ENCODE measurements at places on chromosomes 4 and X.

DNA sequence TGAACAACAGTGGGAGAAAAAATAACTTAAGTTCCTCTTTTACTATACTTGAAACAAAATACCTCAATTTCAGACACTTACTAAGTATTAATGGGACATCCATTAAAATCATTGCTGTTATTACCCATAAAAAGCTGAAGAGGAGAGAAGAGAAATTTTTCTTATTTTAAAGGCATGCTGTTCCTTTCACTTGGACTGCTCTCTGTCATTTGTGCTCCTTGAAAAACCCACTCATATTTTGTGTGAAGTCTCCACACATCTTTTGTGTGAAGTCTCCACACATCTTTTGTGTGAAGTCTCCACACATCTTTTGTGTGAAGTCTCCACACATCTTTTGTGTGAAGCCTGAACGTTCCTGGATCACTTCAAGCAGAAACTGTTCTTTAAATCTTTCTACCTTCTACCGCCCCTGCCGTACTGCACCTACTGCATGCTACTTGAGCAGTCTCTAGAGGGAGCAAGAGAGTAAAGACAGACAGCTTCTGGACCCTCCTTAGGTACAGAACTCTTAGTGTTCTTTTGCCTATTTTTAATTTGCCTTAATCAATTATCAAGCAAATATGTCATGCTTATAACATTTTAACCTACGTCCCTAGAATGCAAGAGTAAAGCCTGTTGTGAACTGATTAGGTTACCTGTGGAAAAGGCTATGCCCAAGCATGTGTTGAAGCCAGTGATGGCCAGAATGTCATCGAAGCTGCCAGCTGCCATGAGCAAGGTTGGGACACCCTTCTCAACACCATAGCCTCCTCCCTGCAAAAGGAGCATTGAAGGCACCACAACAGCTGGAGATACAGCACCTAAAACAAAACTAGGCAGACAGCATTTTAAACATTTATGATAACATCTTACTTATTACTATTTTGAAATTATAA is 27.1 kb upstream of the SLC9B1 start:
- DNase-seq: peak; percentile 50

- no peak for DNase-seq
Measured at GRCh38 chrX:2888309-2888708, 40.8 kb downstream of the ARSD start.

DNA sequence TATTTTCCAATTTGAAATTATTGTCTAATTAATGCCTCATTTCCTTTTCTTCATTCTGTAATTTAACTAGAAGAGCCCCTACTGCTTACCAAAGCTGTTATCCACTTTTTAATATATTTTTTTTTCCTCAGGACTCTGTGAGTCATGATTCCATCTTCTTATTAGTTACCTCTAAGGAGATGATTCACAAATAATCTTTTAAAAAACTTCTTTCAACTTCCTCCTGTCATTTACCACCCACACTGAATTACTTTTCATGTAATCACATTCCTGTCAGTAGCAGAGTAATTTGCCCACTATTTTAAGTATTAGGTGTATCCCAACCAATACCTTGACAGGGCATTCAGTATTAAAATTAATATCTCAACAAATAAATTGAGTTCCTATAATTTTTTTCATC is 470.9 kb upstream of the ADGRL3 start:
- DNase-seq: no peak

DNA sequence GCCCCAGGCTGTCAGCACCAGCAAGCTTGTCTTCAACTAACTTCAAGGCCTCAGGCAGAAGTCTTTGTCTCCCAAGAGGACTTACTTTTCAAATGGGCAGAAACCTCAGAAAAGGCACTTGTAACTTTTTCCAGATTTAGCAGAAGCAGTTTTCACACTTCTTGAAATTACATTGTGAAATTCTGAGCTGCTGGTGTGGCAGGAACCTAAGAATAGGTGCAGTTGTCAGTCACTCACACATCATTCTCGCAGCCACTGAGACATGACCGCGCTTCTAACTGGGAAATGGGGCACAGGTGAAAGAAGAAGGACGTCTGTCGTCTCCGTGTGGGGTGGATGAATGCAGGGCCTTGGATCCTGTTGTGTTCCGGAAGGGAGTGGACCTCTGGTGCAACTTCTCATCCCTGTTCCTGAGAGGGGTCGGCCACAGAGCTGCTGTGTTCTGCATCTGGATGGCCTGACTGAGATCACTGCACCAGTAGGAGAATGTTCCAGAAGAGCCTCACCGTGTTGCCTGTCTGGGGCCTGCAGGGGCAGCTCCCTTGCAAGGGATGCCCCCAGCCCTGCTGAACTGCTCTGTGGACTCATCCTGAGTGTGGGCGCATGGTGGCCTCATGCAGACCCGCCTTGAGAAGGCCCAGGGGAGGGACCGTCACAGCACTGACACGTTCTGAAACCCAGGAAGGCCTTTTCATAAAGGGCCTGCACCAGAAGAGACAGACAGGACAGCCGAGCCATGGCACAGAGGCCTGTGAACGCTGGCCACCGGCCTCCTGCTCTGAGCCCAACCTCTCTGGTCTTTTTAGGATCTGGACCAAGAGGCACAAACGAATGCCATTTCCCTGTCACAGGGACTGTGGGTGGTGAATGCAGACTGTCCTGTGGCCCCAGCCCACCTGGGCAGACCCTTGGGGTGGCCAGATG is 18.7 kb downstream of the NAT8L start:
- DNase-seq: peak; percentile 18

- DNase-seq: no peak
Measured at GRCh38 chrX:57044245-57044644, 48.9 kb upstream of the SPIN3 start.

GRCh38 chr4:88725143-88725542 is 27.5 kb upstream of the NAP1L5 start:
- DNase-seq: no peak

- DNase-seq: no peak
Measured at GRCh38 chr4:169136330-169136729, 126.3 kb upstream of the CBR4 start.

GRCh38 chrX:149114874-149115273 is 390.2 kb downstream of the IDS start:
- no peak for DNase-seq

DNA sequence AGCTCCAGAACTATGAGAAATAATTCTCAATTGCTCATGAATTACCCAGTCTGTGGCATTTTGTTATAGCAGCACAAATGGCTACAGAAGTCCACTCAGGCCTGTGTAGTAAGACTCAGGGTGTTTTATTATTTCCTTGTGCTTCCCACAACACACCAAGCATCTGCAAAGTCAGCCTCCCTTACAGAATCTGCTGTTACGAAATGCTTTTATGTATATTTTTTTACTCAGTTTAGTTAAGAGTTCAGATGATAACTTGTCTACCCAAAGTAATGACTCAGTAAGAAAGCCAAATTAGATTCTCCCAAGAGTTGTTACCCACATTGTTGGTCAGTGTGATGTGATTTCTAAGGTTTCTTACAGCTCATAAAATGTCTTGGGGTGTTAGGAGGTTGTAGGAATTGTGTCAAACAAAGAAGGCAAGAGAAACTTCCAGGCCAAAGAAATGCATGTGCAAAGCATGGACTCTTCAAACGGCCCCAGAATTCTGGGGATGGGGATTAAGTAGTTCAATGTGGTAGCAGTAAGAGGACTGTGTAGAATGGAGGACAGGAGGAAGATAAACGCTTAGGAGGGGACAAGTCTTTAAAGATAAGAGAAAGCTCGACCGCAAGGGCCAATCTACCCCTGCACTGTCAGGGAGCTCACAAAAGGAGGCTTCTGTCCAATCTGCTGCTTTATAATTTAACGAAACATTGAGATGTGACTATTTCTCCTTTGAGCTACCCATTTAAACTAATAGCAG is 35.4 kb upstream of the TMEM184C start:
- no peak for DNase-seq

- DNase-seq: no peak
Measured at GRCh38 chrX:10165580-10166247, 8.9 kb downstream of the CLCN4 start.

- no peak for DNase-seq
Measured at GRCh38 chrX:23103546-23103945, 103.8 kb downstream of the DDX53 start.

- no peak for DNase-seq
Measured at GRCh38 chr4:80231180-80231579, 33.9 kb downstream of the PRDM8 start.

- DNase-seq: no peak
Measured at GRCh38 chrX:16653424-16653823, 3.5 kb downstream of the S100G start.

GRCh38 chrX:82556588-82556987 is 951.5 kb upstream of the POU3F4 start:
- DNase-seq: no peak

DNA sequence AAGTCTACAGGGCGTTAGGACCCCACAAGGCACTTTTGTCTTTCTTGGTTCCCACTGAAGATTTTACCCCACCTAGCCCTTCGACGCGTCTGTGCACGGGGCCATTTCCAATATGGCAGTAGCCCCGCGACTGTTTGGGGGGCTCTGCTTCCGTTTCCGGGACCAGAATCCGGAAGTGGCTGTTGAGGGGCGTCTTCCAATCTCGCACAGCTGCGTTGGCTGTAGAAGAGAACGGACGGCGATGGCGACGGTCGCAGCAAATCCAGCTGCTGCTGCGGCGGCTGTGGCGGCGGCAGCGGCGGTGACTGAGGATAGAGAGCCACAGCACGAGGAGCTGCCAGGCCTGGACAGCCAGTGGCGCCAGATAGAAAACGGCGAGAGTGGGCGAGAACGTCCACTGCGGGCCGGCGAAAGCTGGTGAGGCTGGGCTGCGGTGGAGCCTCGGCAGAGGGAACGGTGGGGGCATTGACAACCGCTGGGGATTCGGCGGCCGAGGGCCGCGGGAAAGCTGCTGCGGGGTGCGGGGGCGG is at the start of gene USP11:
Gene USP11 (plus strand): TSS at position 207 of the 530 bp plus-strand sequence. CDS start 35 bp downstream, at position 242.
- peak; percentile 64 for DNase-seq

- DNase-seq: no peak
Measured at GRCh38 chr4:146343199-146343598, 128.9 kb downstream of the REELD1 start.

GRCh38 chrX:68355629-68355920 is 77.7 kb downstream of the OPHN1 start:
- no peak for DNase-seq

- DNase-seq: peak; percentile 87
Measured at GRCh38 chr4:83252782-83253405, 31.7 kb downstream of the COQ2 start.

Data from activated naive CD4-positive, alpha-beta T cell treated with anti-CD3 and anti-CD28 coated beads, Interleukin-2, amount 10 ng/mL, durations not matched to agents 7 days and 5 days (primary cell).